ENCODE measurements at places on chromosomes 6 and 20. TPM values are rescaled to one million over a fixed set of nuclear protein-coding genes. Genes with fewer than 3 reads are reported as not detected.

DNA sequence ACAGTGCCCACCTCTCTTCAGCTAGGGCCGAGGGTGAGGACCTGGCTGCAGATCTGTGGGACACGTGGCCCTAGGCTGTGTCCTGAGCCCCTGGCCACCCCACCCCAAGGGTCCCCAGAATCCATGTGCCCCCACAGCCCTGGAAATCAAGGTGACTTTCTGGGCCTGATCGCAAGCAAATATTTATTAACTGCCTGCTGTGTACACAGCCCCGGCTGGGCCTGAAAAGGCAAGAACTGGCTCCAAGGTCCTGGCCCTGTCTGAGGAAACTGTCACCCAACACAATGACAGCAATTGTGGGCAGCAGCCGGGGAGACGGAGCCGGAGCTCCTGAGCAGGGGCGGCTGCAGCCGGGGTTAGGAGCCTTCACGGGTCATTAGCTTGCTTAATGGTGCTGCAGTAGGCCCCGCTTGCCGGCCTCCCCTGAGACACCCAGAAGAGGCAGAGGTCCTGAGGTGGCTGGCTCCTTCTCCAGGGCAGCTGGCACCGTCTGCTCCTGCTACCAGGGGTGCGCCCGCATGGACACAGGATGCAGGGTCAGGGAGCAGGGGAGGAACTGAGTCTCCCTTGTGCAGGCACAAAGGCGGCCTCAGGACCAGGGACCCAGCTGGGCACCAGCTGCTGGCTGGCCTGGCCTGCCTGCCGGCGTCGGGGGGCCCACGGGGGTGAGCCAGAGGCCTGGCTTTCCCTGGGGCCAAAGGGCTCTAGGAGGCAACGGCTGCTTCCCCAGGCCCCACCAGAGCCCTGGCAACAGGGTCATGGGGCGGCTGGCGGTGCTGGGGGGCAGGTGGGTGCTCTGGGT lies 24.1 kb downstream of the NPEPL1 start:
- no peak for DNase-seq

DNA sequence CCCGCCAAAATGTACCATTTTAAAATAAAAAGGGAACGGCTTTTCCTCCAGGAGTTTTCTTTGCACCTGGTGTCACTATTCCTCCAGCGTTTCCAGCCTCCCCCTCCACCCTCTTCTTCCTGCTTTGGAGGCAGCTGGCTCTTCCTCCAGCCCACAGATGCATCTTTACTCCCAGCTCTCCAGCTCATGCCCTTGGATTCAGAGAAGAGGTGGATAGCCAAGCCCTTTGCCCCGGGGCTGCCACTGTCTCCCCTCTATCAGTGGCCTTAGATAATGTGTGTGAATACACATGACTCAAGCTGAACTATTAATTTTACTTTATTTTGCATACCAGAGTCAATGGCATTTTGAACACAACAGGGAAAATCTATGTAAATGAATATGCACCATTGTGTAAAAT lies 15.3 kb upstream of the CDH4 start:
- no peak for DNase-seq

DNA sequence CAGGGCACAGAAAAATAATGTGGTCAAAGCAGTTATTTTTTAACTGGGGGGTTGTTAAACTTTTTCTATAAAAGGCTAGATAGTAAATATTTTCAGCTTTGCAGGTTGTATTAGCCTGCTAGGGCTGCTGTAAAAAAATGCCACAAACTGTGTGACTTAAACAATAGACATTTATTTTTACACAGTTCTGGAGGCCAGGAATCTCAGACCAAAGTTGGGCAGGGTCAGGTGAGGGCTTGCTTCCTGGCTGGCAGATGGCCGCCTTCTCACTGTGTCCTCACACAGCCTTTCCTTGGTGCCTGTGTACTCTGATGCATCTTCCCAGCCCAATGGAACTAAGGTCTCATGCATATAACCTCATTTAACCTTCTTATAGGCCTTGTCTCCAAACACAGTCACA lies 294.7 kb downstream of the PTPRT start:
- DNase-seq = no peak

DNA sequence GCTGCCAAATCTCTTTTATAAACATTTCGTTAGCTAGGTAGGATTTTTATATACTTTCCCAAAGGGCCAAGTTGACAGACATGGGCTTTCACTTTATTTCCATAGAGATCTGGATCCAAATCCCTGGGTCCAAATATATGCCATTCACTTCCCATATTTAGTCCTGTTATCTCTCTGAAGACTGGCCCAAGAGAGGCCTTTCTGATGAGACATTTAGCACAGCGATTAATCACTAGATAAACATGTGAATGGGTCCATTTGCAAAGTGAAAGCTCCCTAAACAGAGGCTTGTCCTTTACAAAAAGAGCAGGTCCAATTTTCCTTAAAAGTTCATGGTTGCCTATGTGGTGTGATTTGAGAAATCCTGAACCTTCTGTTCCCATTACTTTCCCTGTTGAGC lies 132.6 kb downstream of the TRMT11 start:
- DNase-seq = no peak

- DNase-seq = no peak
Measured at GRCh38 chr6:104460738-104461483, 398.8 kb downstream of the HACE1 start.

DNA sequence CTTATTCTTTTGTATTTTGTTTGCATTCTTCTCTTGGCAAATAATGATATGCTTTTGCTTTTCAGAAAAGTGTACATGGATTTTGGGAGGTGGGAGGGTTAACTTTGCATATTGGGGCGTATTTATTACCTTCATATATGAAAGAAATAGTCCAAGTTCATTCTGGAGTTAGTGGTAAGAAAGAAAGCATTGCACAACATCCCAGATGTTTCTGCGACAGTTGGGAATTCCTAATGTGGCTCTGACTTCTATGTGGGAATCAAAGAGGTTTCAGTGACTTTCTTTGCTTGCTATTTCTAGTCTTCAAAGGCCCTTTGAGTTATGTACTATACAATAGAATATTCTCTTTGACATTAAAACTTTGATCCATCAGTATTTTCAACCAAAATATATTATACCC lies 78.1 kb downstream of the MMUT start:
- no peak for DNase-seq

- no peak for DNase-seq
Measured at GRCh38 chr6:106244931-106245330, 80.6 kb downstream of the ATG5 start.

DNA sequence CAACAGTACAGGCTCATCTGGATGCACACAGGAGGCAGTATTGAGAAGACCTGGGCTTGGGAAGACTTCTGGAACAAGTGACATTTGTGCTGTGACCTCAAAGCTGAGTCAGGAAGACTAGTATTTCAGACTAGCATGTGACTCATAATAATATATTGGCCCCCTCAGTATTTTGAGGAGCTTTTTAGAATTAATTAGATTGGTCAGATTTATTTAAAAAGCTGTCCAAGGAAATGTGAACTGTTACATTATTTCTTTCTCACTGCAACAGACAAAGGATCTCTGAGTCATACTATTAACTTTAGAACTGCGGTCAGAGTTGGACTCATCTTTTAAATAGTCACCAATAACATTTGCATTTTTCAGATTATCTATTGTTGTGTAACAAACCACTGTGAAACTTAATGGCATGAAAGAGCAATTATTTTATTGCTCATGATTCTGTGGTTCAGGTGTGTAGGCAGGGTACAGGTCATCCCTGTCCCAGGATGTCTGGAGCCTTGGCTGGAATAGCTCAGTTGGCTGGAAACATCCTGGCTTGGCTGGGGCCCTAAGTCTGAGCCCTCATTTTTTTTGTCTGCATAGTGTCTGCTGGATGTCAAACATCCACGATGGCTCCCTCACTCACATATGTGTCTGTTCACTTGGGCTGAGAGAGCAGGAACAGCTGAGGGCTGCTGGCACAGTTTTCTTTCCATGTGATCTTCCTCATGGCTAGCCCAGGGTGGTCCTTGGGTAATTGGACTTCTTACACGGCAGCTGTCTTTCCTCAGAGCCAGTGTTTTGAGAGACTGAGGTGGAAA lies 46.9 kb downstream of the MAP3K4 start:
- no peak for DNase-seq

- DNase-seq = no peak
Measured at GRCh38 chr20:51354769-51355319, 187.7 kb downstream of the NFATC2 start.

- DNase-seq = no peak
Measured at GRCh38 chr6:113428702-113429101, 428.4 kb upstream of the MARCKS start.

- DNase-seq = no peak
Measured at GRCh38 chr6:157496534-157497095, 115.6 kb downstream of the ZDHHC14 start.

GRCh38 chr6:142783499-142783898 lies 161.5 kb downstream of the HIVEP2 start:
- DNase-seq = no peak

DNA sequence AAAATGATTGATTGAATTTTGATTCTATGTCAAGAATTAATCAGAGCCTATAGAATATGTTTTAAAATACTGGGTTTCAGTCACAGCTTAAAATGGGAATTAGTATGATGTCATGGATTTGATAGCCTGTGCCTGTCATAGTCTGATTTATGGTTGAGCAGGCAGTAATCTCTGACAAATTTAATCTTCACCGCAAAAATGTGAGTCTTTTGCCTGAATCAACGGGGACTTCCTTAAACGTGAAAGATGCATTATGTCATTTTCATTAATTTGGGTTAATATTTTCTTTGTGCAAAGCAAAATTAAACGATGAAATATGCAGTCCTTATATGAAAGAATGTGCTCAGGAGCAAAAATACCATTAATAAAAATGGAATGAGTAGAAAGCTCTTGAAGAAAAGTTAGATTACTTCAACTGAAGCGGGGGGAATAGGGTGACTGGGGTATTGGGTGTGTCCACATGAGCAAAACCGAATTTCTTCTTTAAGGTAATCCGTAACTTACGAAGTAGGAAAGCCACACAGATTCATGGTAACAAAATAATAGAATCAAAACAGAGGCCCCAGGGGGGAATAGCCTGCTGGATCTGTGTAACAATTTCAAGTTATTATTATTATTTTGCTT lies 339.6 kb upstream of the NOX3 start:
- no peak for DNase-seq

- DNase-seq = peak; percentile 11
Measured at GRCh38 chr20:25014816-25015215, 22.3 kb upstream of the APMAP start.

DNA sequence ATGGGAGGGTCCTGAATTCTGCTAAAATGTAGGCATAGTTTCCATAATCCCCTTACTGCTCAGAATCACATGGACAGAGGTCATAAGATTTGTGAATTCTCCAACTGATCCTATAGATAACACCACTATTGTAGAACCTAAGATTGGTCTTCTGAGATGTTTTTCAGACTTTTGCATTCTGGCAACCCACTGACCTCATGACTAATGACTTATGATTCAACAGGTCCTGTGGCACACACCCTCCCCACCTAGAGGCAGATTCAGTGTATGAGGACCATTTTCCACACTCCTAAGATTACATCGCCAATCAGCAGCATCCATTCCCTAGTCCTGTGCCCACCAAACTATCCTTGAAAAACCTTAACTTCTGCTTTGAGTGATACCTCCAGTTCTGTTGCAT lies 207.2 kb downstream of the BTBD9 start:
- no peak for DNase-seq

DNA sequence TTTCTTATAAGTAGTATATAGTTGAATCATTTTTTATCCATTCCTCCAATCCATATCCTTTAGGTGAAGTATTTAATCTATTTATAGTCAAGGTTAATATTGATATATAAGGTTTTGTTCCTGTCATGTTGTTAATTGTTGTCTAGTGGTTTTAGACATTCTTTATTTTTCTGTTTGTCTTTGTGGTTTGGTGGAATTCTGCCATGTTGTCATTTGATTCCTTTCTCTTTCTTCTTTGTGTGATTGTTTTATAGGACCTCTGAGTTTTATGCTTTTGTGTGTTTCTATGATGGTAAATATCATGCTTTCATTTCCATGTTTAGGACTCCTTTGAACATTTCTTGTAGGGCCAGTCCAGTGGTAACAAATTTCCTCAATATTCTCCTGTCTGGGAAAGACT lies 450.3 kb upstream of the BTBD3 start:
- no peak for DNase-seq

GRCh38 chr6:136506124-136506799 lies 44.0 kb downstream of the MAP7 start:
- peak; percentile 19 for DNase-seq

- no peak for DNase-seq
Measured at GRCh38 chr20:9447182-9447581, 67.2 kb upstream of the LAMP5 start.

- DNase-seq = peak; percentile 43
Measured at GRCh38 chr6:146770965-146771735, 172.4 kb downstream of the ADGB start.

DNA sequence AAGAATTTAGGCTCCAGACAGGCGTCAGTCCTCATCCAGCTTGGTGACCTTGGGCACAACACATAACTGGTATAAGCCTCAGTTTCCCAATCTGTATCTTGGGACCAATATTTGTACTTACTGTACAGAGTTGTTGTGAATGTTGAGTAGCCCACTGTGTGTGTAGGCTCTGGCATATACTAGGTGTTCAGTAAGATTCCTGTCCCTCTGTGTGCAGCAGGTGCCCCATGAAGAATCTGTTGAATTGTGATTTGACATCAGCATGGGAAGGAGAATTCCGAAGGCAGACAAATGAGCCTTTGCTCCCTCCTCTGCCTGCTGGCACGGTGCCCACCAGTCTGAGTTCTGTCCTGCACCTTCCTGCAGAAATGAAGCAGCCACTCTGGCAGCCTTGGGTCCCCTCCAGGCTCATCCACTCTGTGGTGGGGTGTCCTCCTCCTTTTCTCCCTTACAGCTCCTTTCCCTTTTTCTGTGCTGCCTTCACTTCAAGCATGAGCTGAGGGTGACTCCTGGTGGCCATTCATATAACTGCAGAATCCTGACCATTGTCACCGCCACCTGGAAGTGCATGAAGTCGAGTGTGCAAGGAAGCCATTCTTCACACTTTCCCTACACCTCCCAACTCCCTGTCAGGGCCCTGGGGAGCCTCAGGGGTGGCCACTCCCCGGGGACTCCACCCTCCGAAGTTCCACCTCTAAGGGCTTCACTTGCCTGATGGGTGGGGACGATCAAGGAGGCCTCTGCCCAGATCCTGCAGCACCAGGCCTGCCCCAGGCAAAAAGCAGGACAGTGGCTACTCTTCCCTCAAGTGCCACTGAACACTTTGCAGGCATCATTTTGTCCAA lies 48.2 kb downstream of the MRPL14 start:
- peak; percentile 79 for DNase-seq

DNA sequence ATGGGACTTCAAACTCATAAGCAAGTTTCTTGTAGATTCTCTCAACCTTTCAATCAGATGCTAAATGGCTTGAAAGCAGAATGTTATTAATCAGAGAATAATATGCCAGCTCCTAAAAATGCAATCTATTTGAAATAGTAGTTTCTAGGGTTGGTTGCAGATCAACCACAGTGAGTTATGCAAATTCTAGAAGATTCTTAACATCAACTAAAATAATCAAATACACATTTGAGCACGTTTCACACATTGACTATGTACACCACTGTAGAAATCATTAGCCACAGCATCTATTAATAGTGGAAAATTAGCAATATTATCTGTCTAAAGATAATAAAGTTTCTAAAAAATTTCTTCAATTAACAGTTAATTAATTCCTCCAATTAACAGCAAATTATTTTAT lies 141.9 kb upstream of the GJE1 start:
- no peak for DNase-seq

Gene PET117
- 13.2 TPM for total RNA-seq

Gene MYB
- total RNA-seq = not detected

Gene CDYL
- total RNA-seq = 6.6 TPM

Gene SLC17A3
- total RNA-seq = not detected

Gene AKAP12
- total RNA-seq = 49.1 TPM

Gene MDN1
- total RNA-seq = 26.7 TPM

Gene FAXC
- 1.0 TPM for total RNA-seq

Gene ARMH2
- not detected for total RNA-seq

Gene IFT52
- total RNA-seq = 16.3 TPM

Gene BAK1
- 2.3 TPM for total RNA-seq

Gene EFCAB8
- 0.26 TPM for total RNA-seq

Gene PPP1R16B
- 1.6 TPM for total RNA-seq

Gene E2F1
- not detected for total RNA-seq

All from body of pancreas (tissue), 4 donors.